ENCODE measurements at places on chromosomes 3 and 15. TPM values are rescaled to one million over a fixed set of nuclear protein-coding genes. Genes with fewer than 3 reads are reported as not detected.

DNA sequence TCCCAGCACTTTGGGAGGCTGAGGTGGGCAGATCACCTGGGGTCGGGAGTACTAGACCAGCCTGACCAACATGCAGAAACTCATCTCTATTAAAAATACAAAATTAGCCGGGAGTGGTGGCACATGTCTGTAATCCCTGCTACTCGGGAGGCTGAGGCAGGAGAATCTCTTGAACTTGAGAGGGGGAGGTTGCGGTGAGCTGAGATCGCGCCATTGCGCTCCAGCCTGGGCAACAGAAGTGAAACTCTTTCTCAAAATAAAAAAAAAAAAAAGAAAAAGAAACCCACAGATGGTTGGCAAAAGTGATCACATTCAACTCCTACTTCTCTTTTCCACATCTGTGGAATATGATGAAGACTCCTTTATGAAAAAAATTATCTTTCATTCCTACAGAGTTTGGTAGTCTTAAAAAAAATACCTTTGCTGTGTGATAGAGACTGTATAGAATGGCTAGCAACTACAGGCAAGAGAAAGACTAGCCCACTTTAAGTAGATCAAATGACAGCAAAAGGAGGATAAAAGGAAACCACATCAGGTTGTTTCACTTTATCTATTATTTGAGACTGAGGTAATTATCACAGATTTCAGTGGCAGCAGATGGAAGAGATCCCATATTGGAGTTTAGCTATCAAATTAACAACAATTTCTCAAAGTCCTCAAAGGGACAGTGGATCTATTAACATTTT lies 172.9 kb upstream of the TSPAN3 start:
- no peak for DNase-seq

DNA sequence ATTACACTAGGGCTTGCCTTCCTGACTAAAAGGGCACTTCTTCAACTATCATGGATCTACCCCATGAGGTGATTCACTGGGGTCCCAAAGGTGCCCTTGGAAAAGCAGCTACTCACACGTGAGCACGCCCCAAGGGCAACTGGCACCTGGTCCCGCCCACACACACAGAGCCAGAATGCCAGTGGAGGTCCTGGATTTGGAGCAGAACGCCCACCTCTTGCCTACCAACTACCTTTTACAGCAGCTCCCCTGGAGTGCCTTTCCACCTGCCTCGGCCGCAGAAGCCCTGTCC lies 1.8 kb upstream of the CTDSPL start:
- no peak for DNase-seq

DNA sequence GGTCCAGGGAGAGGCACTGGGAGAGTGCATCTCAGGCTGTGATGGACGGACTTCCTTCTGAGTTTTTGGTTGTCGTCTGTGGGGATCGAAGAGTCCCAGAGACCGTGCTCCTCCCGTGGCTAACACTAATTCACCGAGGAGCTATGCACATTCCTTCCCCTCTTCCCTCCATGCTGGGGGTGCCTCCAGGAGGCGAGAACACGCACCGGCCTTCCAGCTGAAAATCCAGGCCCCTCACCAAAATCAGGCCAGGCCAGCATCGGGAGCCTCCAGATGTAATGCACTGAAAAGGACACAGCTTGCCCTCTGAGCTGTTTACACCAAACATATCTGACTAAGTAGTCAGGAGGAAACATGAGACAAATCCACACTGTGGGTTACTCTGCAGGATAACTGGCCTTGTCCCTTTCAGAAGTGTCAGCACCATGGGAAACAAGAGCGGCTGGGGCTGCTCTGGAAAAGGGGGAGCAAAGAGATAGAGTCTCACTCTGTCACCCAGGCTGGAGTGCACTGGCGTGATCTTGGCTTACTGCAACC lies 5.5 kb downstream of the RNU5B-1 start:
- no peak for DNase-seq

DNA sequence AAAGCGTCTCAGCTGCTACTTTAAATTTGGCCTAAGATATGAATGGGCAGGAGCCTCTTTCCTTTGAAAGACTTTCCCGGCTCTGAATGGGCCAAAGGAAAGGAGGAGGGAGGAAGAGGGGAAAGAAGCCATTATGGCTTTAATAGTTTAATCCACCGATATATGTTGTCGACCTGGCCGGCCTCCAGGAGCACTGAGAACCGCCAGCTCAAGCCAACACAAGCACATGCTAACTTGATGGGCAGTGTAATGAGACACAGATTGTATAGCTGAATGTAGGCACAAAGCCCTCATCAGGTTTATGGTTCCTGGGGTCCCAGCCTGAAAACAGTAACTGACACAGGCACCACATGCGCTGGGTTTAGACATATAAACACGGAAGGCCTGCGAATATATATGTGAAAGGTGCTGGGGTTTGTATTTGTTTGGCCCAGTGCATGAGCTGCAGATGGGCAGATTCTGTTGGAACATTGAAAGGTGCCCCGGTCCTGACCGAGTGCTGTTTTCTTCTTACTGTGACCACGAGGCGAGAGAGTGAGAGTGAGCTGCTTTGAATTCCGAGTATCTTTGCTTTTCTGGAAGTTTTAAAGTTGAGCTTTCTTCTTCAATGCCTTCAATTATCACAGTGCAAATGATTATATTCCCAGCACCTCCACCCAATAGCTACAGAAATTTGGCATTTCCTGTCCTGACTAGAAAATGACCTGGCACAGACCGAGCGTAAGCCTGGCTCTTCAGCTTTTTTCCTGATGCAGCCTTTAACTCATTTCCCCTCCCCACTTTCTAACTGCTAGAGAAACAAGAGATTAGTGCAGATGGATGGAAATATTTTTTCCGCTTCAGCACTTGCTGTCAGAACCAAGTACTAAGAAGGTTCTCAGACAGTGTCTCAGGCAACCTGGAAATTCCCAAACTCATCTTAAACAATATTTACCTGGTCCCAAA lies 267.3 kb downstream of the RORA start:
- DNase-seq = no peak

DNA sequence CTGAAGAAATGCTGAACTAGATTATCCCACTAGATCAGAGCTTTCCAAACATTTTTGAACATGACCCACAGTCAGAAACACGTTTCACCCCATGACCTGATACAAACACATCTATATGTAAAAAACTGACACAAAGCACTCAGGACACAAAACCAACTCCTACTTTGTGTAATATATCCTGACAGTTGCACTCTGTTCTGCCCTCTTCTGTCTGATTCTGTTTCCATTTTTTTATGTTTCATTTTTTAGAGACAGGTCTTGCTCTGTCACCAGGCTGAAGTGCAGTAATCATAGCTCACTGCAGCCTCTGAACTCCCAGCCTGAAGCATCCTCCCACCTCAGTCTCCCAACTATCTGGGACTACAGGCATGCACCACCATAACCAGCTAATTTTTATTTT lies 15.8 kb upstream of the RFTN1 start:
- no peak for DNase-seq

DNA sequence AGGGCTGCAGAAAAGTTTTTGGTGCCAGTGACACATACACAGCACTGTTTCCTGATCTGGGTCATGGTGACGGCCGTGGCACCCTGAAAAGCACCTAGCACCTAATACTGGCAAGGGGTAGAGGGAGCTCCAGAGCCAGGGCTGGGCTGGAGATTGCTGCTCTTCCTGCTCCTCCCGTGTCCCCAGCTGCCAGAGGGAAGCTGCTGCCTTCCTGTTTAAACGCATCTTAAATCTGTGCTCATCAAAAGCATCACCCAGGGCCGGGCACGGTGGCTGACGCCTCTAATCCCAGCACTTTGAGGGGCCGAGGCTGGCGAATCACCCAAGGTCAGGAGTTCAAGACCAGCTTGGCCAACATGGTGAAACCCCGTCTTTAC lies 156.7 kb upstream of the MEF2A start:
- no peak for DNase-seq

DNA sequence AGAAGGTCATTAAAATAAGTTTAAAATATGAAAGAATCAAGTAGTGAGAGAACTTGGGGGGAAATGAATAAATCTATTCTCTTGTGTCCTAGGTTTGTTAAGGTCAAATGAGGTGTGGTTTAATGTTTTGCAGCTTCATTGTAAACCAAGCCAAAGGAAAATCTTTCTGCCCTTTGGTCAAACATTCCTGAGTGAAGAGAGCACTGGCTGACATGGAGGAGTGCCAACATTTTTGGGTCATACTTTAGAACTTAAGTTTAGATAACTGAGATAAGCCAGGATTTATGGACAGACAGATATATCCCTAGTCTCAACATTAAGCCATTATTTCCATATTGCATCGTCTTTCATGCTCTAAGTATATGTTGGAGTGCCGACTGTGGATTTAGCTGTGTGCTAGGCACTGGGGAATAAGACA lies 66.4 kb downstream of the PTPRG start:
- DNase-seq = no peak

GRCh38 chr3:55160241-55160983 lies 232.6 kb upstream of the LRTM1 start:
- no peak for DNase-seq

DNA sequence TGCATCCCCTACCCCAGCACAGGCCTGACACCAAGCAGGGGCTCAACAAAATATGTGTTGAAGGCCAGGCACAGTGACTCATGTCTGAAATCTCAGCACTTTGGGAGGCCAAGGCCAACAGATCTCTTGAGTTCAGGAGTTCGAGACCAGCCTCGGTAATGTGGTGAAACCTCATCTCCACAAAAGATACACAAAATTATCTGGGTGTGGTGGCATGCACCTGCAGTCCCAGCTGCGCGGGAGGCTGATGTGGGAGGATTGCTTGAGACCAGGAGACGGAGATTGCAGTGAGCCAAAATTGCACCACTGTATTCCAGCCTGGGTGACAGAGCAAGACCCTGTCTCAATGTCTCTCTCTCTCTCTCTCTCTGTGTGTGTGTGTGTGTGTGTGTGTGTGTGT lies 30.7 kb upstream of the CYP11A1 start:
- DNase-seq = no peak

GRCh38 chr3:117281371-117281770 lies 571.8 kb downstream of the TUSC7 start:
- DNase-seq = no peak

DNA sequence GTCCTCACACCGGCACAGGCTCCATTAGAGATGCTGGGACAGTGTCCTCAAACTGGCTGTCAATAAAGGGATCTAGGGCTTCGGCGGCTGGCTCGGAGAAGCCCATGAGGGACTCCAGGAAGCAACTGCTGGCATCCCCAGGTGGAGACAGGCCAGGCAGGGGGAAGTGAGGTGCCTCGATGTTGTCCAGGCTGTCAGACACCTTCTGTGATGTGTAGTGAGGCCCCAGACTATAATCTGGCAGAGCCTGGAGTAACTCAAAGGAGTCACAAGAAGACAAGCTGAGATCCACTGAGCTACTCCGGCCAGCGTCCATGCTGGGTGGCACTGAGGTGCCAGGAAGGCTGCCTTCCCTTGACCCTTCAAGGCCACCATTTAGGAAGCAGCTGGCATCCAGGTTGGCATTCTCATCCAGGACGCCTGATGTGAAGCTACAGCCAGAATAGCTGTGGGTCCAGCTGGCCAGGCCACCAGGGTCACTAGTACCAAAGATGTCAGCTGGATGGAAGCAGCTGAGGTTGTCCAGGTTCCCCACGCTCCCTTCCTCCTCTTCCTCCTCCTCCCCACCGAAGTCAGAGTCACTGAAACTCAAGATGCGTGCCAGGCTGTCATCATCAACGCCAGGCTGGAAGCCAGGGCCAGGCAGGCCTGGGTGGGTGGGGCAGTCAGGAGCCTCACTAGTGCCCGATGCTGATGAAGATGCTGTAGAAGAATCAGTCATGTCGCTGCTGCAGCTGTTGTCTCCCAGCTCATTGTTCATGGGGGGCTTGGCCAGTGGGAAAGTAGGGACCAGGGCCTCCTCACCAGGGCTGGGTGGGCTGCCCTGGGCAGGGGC lies 10.1 kb downstream of the CSRNP1 start:
- DNase-seq = no peak

DNA sequence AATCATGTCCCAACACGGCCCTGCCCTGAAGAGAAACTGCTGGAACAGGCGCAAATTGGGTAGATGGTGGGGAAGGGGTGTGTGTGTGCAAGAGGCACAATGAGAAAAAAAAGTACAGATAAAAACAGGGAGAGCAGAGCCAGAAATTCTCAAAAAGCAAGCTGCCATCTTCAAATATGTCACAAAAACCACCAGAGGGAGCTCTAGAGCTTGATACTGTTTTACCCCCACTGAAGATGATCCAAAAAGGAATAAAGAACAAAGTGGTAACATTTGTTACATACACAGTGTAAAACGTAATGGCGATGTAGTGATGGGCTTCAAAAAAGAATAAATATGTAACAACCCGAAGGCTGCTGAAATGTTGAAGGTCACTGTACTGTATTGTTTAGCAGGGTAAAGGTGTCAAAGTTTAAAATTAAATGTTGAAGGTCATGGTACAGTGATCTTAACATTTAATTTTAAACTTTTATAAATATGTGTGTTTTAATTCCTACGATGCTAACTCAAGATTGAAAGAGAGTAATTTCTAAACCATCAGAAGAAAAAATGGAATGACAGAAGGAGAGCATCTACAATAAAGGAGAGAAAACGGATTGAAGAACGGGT lies 6.0 kb downstream of the SNRPA1 start:
- no peak for DNase-seq

GRCh38 chr15:98714922-98715321 lies 66.6 kb downstream of the IGF1R start:
- no peak for DNase-seq

DNA sequence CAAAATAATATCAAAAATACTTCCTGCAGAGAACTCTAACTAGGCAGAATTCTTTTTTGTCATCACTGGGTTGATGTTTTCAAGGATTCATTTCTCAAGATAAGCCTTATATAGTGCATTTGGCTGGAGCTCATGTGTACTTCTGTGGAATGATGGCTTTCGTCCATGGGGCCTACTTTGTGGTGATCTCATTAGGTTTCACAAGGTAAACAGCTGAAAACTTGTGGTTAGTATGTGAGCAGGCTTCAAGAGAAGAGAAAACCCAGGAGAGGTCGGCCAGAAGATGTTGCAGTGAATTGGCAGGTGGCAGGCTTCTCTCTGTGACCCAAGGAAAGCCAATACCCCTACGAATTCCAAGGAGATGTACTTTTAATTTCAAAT lies 121.4 kb upstream of the PHLDB2 start:
- DNase-seq = peak; percentile 63

GRCh38 chr15:71758711-71759110 lies 51.6 kb upstream of the NR2E3 start:
- no peak for DNase-seq

- no peak for DNase-seq
These were observed 408.6 kb downstream of the PDCD6IP start for GRCh38 chr3:34207002-34207401.

- DNase-seq = no peak
These were observed 28.3 kb upstream of the NUDT16 start for GRCh38 chr3:131353016-131353877.

The SOX14 gene
- total RNA-seq = not detected

The CEP70 gene
- total RNA-seq = 68.1 TPM

The TMEM158 gene
- not detected for total RNA-seq

The TNK2 gene
- 32.4 TPM for total RNA-seq

The ALDH1A3 gene
- 10.3 TPM for total RNA-seq

The NANOGP8 gene
- 0.92 TPM for total RNA-seq

The REC114 gene
- not detected for total RNA-seq

The PRRT3 gene
- total RNA-seq = 1.9 TPM

The TNFSF10 gene
- total RNA-seq = 13.6 TPM

The CHL1 gene
- total RNA-seq = 42.2 TPM

The CIAO2A gene
- total RNA-seq = 14.9 TPM
